Thyroid gland (tissue), 4 donors: ENCODE measurements at places on chromosomes 2 and 18.

GRCh38 chr2:234695981-234696380 lies 199.1 kb upstream of the ARL4C start:
- H3K27me3 ChIP-seq = no peaks in the 10 kb centered on the region
- no peaks in the 10 kb centered on the region for H3K4me1 ChIP-seq
- no peak overlapping the region for H3K27ac ChIP-seq

GRCh38 chr2:197137826-197138477 lies 172.6 kb downstream of the ANKRD44 start:
- H3K27ac ChIP-seq = no peak overlapping the region
- no peaks in the 10 kb centered on the region for H3K27me3 ChIP-seq
- H3K36me3 ChIP-seq = no peaks in the 10 kb centered on the region
- H3K4me1 ChIP-seq = no peaks in the 10 kb centered on the region
- no peak for DNase-seq
- no peak overlapping the region for H3K4me3 ChIP-seq

DNA sequence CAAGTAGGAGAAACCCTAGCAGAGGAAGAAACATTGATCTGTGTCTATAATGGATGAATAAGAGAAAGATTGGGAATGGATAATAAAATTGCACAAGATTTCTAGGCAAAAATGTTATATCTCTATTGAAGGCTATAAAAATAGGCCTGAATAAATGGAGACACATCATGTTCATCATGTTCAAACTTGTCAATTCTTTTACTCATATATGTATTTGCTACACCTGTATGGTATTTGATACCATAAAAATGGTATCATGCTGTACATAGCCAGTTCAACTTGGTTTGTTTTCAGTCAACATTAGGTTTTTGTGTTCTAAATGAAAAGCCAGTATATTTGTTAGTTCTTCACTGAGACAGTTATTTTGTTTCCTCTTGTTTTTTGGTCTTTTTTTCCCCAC lies 132.2 kb upstream of the RNF152 start:
- H3K36me3 ChIP-seq = no peaks in the 10 kb centered on the region
- H3K27ac ChIP-seq = no peak overlapping the region
- H3K27me3 ChIP-seq = no peaks in the 10 kb centered on the region
- H3K4me3 ChIP-seq = no peak overlapping the region

GRCh38 chr2:23107327-23107941 lies 277.5 kb upstream of the KLHL29 start:
- no peaks in the 10 kb centered on the region for H3K36me3 ChIP-seq
- no peak for DNase-seq
- H3K27me3 ChIP-seq = no peaks in the 10 kb centered on the region
- no peaks in the 10 kb centered on the region for H3K4me1 ChIP-seq
- no peak overlapping the region for H3K27ac ChIP-seq

DNA sequence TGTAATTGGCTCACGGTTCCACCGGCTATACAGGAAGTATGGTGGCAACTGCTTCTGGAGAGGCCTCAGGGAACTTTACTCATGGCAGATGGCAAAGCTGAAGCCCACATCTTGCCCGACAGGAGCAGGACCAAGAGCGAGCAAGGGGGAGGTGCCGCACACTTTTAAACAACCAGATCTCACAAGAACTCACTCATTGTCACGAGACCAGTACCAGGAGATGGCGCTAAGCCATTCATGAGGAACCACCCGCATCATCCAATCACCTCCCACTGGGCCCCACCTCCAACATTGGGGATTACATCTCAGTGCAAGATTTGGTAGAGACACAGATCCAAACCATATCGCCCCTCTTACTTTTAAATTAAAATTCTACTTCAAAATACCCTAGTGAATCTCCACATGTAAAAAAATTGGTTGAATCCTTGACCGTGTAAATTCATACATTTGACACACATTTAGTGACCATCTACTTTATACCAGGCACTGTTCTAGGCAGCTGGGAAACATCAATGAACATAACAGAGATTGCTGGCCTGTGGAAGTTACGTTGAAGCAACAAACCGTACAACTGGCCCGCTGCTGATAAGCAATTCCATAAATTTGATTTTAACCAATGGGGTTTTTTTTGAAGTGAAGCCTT lies 87.6 kb downstream of the ALPK2 start:
- H3K36me3 ChIP-seq = no peaks in the 10 kb centered on the region
- no peaks in the 10 kb centered on the region for H3K4me1 ChIP-seq
- no peak overlapping the region for H3K27ac ChIP-seq
- no peaks in the 10 kb centered on the region for H3K27me3 ChIP-seq

DNA sequence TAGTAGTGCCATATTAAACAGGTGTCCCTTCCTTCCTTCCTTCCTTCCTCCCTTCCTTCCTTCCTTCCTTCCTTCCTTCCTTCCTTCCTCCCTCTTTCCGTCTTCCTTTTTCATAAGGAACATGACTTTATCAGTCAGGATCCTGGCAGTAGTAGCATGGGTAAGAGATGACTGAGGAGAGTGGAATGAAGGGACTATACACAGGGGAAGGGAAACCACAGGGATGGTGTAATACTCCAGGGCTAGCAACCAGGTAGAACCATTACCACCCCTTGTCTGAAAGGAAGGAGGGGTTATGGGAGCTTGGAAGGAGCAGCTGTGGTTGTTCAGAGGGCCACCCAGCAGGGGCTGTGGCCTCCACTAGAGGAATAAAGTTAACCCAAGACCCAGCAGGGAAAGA lies 23.2 kb upstream of the KDM3A start:
- no peak overlapping the region for H3K27ac ChIP-seq
- no peaks in the 10 kb centered on the region for H3K27me3 ChIP-seq
- H3K36me3 ChIP-seq = no peaks in the 10 kb centered on the region

DNA sequence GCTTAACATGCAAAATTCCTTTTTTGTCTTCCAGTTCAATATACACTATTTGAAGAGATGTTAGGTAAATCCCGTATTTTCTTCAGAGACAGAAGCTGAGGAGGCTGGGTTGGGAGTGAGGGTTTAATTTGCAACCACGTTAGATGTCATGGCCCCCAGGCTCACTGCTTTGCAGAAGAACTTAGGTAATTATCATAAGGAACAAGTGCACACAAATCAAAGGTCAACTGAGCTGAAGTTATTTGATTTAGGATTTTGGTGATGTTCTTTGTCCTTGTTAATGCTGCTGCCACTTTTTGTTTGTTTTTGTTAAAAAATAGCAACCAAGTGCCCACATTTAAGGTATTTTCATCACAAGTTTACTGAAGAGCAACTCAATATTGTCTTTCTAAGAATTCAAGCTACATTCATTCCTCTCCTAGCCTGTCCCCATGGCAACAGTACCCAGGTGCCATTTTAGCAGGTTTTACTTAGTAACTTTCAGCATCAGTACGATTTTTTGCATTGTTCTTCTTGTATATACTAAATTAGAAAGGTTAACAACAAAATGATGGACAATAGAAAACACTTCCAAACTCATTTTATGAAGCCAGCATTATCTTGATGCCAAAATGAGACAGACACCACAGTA lies 62.9 kb upstream of the NDUFV2 start:
- no peaks in the 10 kb centered on the region for H3K36me3 ChIP-seq
- no peak overlapping the region for H3K27ac ChIP-seq
- no peak overlapping the region for H3K4me3 ChIP-seq
- no peaks in the 10 kb centered on the region for H3K4me1 ChIP-seq
- no peaks in the 10 kb centered on the region for H3K27me3 ChIP-seq

GRCh38 chr2:146874260-146874658 lies 970.6 kb upstream of the ACVR2A start:
- no peaks in the 10 kb centered on the region for H3K27me3 ChIP-seq
- DNase-seq = peak; percentile 2
- H3K27ac ChIP-seq = no peak overlapping the region

- no peaks in the 10 kb centered on the region for H3K27me3 ChIP-seq
- H3K36me3 ChIP-seq = no peaks in the 10 kb centered on the region
- H3K4me1 ChIP-seq = no peaks in the 10 kb centered on the region
- H3K27ac ChIP-seq = no peak overlapping the region
Observed at GRCh38 chr2:43196768-43197587, 29.4 kb downstream of the ZFP36L2 start.

GRCh38 chr2:160892204-160892603 lies 268.0 kb upstream of the TANK start:
- no peak overlapping the region for H3K27ac ChIP-seq
- no peak for DNase-seq
- H3K27me3 ChIP-seq = no peaks in the 10 kb centered on the region
- H3K36me3 ChIP-seq = no peaks in the 10 kb centered on the region

DNA sequence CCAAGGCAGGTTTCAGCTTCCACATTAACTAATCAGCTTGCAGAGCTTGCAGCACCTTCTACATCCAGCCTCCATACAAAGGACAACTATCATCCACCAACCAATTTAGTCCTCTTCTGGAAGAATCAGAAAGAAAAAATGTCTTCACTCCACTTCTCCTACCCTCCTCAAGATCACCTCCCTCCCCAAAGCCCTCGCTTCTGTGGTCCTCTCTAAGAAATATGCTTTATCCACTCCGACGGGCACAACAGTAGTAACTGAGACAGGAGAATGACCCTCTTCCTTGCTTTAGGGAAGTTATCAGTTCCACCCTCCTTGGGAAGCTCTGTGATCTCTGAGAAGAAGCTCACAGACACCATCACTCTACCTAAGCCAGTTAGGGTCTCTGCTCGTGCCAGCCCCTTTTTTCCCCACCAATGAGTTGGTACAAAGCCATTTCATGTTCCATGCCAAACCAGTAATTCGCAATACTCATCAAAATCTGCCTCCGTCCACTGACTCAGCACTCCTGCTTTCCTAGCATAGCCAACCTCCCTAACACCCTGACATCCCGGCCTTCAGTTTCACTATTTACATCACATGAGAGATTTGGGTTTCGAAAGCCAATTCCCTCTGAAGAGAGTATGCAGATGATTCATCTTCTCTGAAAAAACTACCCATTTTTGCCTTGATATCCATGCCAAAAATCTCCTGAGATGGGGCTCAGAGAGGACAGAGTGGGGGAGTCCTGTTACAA lies 114.1 kb upstream of the PKDCC start:
- no peaks in the 10 kb centered on the region for H3K27me3 ChIP-seq
- H3K27ac ChIP-seq = no peak overlapping the region
- H3K4me1 ChIP-seq = no peaks in the 10 kb centered on the region
- no peaks in the 10 kb centered on the region for H3K36me3 ChIP-seq
- DNase-seq = no peak
- no peak overlapping the region for H3K4me3 ChIP-seq

DNA sequence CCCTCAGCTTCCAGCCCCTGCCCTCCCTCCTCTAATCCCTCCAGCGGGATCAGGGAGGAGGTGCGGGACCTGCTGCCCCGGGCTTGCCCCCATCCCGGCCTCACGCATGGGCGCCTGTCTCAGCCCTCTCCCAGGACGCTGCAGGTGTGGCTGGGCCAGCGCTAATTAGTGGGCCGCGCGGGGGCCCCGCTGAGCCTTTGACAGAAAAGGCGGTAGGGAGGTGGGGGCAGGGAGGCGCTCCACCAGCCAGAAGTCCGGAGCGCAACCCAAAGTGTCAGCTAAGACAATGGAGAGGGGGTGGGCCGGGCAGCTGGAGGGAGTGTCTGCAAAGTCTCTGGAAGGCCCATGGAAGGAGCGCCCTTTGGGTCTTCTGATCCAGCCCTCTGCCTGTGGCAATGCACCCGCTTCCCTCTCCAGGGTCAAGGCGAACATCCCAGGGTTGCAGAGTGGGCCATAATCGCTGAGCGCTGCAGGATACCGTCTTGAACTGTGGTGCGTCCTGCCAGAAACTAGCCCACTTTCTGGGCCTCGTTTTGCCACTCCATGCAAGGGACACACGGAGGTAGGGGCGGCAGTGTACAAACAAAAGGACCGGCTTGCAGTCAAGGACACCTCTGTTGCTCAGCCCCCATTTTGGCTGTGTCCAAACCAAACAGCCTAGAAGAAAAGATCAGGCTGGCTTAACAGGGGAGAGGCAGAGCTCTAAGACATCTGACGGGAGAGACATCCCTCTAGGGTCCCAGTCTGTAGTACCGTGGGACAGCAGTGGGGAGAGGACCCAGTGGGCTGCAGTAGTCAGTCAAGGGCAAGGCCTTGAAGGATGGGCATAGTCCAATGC lies 3.5 kb downstream of the ATP6V1B1 start:
- H3K4me1 ChIP-seq = no peaks in the 10 kb centered on the region
- H3K27me3 ChIP-seq = no peaks in the 10 kb centered on the region
- H3K36me3 ChIP-seq = no peaks in the 10 kb centered on the region

DNA sequence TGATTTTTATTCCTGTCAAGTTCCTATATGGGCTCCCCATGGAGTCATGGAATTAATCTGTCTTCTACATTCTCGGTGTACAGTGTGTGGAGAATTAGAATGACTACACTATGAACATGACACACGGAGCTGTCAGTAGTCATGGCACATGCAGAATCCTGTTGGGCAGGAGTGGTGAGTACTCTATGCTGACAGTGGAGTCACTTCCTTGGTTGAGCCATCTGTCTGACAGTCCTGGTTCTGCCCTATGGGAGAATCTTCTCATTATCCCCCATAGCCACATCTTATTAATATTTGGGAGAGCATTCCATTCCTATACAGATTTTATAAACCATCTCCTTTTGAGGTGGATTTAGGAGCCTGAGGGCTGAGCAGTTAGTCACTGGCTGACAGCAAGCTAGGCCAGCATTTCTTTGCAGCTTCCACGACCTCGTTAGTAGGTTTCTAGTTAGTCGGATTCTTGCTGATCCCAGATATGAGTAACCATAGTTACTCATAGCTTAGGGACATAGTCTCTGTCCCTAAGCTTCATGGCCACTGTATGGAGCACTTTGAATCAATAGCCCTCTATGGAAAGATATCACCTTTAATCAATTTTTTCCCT lies 90.6 kb downstream of the MDH1 start:
- no peaks in the 10 kb centered on the region for H3K27me3 ChIP-seq
- H3K4me1 ChIP-seq = no peaks in the 10 kb centered on the region
- H3K4me3 ChIP-seq = no peak overlapping the region
- H3K36me3 ChIP-seq = no peaks in the 10 kb centered on the region
- DNase-seq = no peak

- no peak overlapping the region for H3K4me3 ChIP-seq
- no peaks in the 10 kb centered on the region for H3K36me3 ChIP-seq
- H3K4me1 ChIP-seq = no peaks in the 10 kb centered on the region
- H3K27me3 ChIP-seq = no peaks in the 10 kb centered on the region
- no peak overlapping the region for H3K27ac ChIP-seq
Observed at GRCh38 chr2:135821190-135821589, 15.8 kb downstream of the LCT start.

DNA sequence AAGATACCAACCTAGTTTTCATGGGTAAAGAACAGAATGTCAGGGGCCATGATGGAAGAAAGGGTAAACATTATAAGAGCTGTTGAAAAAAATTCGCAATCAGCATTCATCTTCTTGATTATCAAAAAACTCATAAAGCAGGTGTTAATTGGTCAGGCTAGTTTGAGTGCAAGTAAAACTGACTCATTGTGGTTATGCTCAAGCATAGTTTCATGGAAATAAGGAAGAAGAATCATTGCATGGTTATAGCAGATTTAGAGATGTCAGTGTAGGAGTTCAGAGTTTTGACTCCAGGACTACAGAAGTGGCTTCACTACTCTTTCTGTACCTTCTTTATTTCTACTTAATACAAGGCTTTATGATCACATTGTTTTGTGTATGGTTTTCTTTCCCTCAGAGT lies 26.9 kb upstream of the CDH19 start:
- H3K27me3 ChIP-seq = no peaks in the 10 kb centered on the region
- H3K4me3 ChIP-seq = no peak overlapping the region
- DNase-seq = no peak

GRCh38 chr18:9894454-9895068 lies 8.8 kb downstream of the TXNDC2 start:
- no peak overlapping the region for H3K27ac ChIP-seq
- no peaks in the 10 kb centered on the region for H3K4me1 ChIP-seq
- no peak for DNase-seq
- no peak overlapping the region for H3K4me3 ChIP-seq
- H3K36me3 ChIP-seq = no peaks in the 10 kb centered on the region
- H3K27me3 ChIP-seq = no peaks in the 10 kb centered on the region

- H3K36me3 ChIP-seq = no peaks in the 10 kb centered on the region
- H3K4me1 ChIP-seq = peaks cover 36% of the 10 kb centered on the region
- no peaks in the 10 kb centered on the region for H3K27me3 ChIP-seq
- no peak overlapping the region for H3K4me3 ChIP-seq
Observed at GRCh38 chr2:119387381-119388129, 20.8 kb downstream of the DBI start.
